ENCODE measurements at places on chromosomes 2 and 18. TPM values are rescaled to one million over a fixed set of nuclear protein-coding genes. Genes with fewer than 3 reads are reported as not detected.

GRCh38 chr18:57798713-57799373 lies 4.3 kb downstream of the ATP8B1 start:
- no peak for DNase-seq

DNA sequence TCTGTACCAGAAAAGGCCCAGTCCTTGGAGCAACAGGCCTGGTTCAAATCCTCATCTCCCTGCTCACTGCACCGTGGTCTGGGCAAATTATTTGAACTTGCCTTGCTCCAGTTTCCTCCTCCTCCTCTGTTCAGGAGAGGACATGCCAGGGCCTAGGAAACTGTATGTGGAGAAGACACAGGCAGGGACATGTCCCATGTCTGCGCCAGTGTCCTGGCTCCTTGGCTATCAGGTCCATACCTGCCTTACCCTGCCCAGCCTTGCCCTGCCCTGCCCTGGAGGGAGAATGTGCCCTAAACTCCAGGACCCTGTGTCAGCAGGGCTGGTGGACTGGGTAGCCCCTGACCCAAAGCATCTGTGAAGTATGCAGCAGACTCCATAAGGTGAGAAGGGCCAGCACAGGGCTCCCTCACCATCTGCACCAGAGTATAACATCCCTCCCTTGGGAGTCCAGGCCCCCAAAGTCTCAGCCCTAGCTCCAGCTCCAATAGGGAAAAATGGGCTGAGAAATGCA lies 165.3 kb downstream of the GALNT1 start:
- DNase-seq, result no peak

DNA sequence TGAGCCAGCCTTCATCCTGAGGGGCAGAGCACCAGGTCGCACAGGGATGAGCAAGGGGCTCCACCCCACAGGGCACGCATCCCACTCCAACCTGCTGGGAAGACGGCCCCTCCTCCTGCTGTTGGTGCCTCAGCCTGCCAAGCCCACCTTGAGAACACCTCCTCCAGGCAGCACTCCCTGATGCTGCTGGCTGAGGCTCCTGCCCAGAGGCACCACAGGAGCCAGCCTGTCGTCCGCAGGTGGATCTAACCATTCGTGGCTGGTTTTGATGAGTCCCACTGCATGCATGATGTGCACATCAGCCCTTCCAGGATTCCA lies 58.4 kb downstream of the BIN1 start:
- DNase-seq, result no peak

- no peak for DNase-seq
Observed at GRCh38 chr2:231987124-231987727, 25.7 kb downstream of the DIS3L2 start.

- peak; percentile 38 for DNase-seq
Observed at GRCh38 chr18:76447258-76447890, 47.7 kb downstream of the ZNF516 start.

DNA sequence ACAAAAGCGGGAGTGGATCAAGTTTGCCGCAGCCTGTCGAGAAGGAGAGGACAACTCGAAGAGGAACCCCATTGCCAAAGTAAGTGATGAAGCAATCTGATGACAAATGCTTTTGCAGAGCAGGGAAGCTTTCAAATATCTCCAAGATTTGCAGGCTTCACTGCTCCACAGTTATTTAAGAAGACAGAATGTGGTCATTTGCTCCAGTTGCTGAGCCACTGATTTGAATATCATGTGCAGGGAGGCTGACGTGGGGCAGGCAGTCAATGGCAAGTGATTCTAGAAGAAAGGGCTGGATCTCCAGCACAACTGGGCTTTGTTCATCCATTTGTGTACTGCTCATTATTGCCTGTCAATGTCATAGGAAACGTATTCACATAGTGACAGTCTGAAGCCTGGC lies 10.2 kb downstream of the DSG4 start:
- DNase-seq, result no peak

GRCh38 chr2:62641410-62641843 lies 64.1 kb upstream of the EHBP1 start:
- DNase-seq, result no peak

- DNase-seq, result no peak
Observed at GRCh38 chr2:56656826-56657225, 473.0 kb downstream of the CCDC85A start.

GRCh38 chr2:240458044-240458899 lies 22.8 kb downstream of the GPC1 start:
- no peak for DNase-seq

- DNase-seq, result no peak
Observed at GRCh38 chr2:84957771-84958134, 13.2 kb upstream of the KCMF1 start.

DNA sequence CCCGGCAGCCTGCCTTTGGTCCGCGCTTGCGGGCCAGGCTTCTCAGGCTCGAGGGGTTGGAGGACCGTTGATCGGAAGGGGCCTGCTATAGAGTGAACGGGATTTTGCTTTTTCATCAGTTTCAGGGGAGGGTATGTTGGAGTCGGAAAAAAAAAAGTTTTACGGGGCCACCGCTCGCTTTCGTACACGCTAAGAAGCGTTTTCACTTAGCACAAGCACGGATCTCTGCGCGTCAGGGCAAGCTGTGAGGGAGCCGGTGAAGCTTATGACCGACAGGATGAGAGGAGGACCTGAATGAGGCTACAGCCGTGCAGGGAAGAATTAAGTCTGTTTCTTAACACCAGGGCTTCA lies 443 bp downstream of the CPSF3 start:
- DNase-seq, result no peak

DNA sequence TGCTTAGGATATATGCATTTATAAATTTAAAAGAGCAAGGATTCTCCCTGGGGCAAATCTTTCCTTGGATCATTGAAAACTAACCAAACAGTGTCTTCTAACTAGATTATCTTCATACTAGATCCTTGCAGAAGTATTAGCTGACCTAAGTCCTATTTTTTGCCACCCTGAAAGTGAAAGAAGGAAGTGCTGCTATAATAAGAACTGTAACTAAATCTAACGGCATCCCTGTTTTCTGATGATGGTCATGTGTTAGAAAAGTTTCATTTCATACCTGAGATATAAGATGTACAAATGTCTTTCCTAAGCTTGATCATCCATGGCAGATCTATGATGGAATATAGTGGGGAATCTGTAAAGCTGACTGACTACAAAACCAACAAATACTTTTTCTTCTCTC lies 102.7 kb downstream of the MAP2 start:
- DNase-seq, result no peak

DNA sequence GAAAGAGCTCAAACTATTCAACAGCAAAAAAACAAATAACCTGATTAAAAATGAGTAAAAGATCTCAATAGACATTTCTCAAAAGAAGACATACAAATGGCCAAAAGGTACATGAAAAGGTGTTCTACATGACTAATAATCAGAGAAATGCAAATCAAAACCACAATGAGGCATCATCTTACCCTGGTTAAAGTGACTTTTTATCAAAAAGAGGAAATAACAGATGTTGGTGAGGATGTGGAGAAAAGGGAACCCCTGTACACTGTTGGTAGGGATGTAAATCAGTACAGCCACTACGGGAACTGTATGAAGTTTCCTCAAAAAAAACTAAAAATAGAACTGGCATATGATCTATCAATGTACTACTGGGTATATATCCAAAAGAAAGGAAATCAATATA lies 39.8 kb upstream of the TMEM163 start:
- no peak for DNase-seq

DNA sequence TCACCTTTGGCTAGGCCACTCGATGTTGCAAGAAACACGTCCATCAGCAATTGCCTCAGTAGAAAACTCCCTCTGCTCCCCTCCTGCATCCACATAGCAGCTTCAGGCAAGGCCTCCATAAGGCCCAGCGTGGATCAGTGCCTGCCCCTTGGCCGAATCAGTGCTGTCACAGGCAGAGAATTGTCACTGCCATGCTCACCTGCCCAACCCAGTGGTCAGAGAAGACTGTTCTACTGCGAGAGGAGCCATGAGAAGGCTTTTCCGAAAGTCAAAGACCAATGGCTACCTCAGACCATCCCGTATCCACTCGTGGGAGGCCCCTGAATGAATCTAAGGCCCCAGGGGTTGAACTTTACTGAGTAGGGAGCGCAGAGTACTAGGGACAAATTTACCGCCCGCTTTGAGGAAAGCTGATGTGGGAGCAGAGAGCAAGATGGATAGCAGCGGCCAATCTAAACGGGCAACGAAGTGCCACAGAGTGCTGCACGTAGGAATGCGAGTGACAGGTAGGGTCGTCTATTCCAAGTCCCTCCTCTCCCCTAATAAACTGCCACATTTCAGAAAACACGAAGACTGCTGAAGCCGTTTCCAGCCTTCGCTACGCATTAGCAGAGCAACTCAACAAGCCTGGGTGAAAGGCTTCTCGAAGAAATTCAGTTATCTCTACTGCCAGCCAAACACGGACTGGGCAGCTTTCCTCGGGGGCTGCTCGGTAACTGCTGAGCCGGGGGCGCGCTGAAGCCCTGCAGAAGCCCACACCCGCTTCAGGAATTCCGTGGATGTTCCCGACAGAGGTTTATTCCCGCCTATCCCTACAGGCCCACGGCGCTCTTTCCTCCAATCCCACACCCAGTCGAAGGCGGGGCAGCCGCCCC lies 968 bp upstream of the RALBP1 start:
- peak; percentile 6 for DNase-seq

- peak; percentile 96 for DNase-seq
Observed at GRCh38 chr18:56083097-56083521, 495.1 kb upstream of the TCF4 start.

DNA sequence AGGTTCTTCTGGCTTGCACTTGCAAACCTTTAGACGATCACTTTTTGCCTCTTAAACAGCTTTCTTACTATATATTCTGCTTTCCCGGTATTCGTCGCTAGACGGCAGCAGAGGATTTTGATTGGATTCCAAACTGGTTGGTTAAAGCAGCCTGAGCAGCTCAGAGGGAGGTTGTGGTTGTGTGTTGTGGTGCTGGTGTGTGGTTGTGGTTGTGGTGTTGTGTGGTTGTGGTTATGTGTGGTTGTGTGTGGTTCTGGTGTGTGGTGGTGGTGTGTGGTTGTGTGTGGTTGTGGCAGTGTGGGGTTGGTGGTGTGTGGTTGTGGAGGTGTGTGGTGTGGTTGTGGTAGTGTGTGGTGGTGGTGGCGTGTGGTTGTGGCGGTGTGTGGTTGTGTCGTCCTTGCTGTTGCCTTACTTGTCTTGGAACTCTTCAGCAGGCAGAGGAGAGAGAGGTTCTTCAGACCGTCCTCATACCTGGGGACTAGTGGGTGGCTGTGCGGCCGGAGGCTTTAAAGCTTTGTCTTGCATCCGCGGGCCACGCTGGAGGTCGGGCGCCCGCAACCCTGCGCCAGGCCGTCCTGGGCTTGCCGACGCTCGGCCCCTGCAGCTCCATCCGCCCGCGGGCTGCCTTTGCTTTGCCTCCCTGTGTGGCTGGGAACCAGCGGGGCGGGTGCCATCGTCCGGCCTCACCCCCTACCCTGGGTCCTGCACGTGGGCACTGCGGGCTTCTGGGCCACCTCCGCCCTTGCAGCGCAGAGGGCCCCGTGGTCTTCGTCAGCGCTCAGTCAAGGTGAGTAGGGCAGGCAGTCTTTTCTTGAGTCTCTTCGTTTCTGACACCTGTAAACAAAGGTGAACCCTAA lies 190.8 kb downstream of the ARHGAP28 start:
- DNase-seq, result peak; percentile 49

- DNase-seq, result no peak
Observed at GRCh38 chr2:97851172-97851571, 137.8 kb downstream of the ZAP70 start.

- DNase-seq, result peak; percentile 80
Observed at GRCh38 chr2:158046121-158046880, 55.4 kb upstream of the UPP2 start.

- no peak for DNase-seq
Observed at GRCh38 chr2:231769170-231770136, 11.6 kb downstream of the PDE6D start.

DNA sequence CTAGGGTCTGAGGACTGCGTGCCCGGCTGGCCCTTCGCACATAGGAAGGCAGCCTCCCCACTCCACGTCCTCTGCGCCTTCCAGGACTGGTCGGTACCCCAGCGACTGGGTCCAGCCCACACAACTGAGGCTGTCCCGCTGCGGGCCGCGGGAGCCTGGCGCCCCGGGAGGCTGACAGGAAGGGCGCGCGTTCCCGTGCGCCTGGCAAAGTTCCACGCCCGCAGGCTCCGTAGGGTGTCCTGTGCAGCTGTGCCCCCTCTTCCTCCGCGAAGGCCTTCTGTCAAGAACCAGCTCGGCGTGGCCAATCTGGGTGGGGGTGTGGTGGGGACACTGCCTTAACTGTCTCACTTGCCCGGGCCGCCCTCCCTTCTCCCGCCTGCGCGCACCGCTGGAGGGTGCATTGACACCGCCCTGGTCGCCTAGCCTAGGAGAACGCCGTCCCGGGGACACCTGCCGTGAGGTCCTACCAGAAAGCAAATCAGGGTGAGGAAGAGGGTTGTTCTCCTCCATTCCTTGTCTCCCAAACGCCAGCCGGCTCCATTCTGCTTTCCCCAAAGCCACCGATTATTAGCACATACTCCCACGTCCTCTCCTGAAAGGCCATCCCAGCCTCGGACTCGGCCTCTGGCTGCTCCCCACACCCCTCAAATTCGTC lies 618 bp upstream of the LYPD1 start:
- DNase-seq, result no peak

DNA sequence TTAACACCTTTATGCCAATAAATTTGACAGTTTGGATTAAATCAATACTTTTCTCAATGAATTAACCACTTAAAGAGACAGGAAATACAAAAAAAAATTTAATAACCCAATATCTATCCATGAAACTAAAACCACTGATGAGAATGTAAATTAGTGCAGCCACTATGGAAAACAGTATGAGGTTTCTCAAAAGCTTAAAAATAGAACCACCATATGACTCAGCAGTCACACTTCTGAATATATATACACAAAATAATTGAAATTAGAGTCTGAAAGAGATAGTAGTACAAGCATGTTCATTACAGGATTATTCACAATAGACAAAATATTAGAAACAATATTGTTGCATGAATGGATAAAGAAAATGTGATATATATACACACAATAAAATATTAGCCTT lies 382.1 kb upstream of the SETBP1 start:
- DNase-seq, result no peak

DNA sequence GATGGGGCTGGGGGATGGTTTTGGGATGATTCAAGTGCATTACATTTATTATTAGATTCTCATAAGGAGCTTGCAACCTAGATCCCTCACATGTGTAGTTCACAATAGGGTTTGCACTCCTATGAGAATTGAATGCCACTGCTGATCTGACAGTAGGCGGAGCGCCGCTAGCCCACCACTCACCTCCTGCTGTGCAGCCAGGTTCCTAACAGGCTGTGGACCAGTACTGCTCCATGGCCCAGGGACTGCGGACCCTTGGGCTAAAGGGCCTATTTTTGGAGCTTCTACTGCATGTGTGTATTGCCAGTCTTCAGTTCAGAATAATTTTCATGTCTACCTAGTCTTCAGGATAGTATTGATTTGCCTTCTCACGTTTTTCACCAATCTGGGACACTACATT lies 165.3 kb upstream of the TWIST2 start:
- no peak for DNase-seq

GALNT14 gene
- polyA plus RNA-seq, result 1.5 TPM

CCDC85A gene
- 6.1 TPM for polyA plus RNA-seq

CAPN14 gene
- 0.09 TPM for polyA plus RNA-seq

REG3A gene
- not detected for polyA plus RNA-seq

SCN2A gene
- polyA plus RNA-seq, result not detected

RAB17 gene
- 1.6 TPM for polyA plus RNA-seq

CFAP53 gene
- 0.10 TPM for polyA plus RNA-seq

SULT1C4 gene
- polyA plus RNA-seq, result 17.3 TPM

COPS9 gene
- 92.4 TPM for polyA plus RNA-seq

REG1B gene
- polyA plus RNA-seq, result not detected

TTN gene
- polyA plus RNA-seq, result 337 TPM

LYPD6 gene
- polyA plus RNA-seq, result 1.2 TPM
